ENCODE measurements at places on chromosomes 13 and 19.

- no peak for DNase-seq
These were observed 105.2 kb upstream of the SPACA7 start for GRCh38 chr13:112270951-112271350.

- no peak for DNase-seq
These were observed 90.4 kb downstream of the COL4A1 start for GRCh38 chr13:110216398-110217041.

DNA sequence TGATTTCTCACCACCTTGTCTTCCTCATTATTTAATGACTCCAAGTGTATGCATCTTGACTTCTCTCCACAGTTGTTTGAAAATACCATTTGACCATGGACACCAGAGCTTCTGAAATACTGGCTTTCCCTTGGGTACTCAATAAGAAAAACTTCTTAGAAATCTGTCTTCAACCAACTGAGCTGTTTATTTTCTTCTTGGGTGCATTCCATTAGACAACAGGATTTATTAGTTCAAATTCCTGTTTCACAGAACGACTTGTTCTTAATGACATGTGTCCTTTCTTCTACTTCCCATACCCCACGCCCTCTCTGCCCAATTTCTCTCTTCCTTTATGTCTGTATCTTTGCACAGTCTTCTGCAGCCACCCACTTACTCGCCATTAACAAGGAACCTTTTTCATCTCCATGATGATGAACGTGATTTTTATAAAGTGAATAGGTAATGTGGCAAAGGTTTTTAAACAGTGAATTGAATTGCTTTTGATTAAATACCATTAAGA is 11.3 kb upstream of the ITM2B start:
- DNase-seq, result no peak

- no peak for DNase-seq
These were observed 5.0 kb downstream of the RNF113B start for GRCh38 chr13:98171900-98172589.

GRCh38 chr13:19685437-19685836 is 52.0 kb downstream of the MPHOSPH8 start:
- DNase-seq, result no peak

GRCh38 chr19:2375353-2376121 is 15.5 kb downstream of the TMPRSS9 start:
- DNase-seq, result no peak

DNA sequence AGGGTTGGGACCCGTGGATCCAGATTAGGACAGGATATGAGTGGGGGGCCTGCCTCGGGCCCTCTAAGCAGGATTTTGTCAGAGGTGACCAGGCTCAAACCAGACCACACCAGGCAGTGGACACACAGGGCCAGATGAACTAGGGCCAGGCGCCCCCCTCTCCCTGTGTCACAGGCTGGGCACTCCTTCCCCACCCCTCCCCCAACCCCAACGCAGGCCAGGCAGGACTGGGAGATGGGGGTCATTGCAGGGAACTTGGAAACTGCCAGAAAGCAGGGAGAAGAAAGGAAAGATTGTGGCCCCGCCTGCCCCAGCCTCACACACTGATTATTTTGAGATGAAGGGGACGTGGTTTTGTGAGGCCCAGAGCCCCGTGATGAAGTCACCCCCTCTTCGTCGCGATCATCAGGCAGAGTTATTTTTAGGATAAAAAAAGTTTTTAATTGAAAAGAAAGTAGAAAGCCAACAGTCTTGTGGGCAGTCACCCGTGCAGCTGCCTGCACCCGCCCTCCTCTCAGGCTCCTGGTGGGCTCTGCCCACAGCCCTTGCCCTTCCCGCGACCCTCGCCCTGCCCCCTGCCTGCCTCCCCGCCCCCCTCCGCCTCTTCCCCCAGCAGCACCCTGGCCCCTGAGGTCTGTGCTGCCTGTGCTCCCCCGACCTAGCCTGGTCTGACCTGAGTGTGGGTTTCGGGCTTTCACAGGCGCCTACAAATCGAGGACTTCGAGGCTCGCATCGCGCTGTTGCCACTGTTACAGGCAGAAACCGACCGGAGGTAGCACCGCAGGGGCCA is 1.9 kb upstream of the YJEFN3 start:
- DNase-seq, result no peak

DNA sequence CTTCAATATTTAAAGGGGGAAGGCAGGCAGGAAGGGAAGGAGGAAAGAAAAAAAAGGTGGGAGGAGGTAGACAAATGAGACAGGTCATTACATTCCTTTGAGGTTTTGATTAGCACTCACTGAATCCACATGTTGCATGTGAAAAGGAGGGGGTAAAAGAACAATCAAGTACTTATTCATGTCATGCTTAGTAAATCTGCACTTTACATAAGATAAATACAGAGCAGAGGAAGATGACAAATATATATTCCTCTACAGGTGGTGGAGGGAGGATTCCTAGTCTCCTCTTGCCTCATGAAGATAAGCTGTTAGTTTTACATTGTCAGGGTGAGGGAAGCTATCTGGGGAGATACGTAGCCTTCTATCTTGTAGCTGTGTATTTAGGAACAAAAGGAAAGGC is 1645.4 kb upstream of the SPRY2 start:
- DNase-seq, result no peak

DNA sequence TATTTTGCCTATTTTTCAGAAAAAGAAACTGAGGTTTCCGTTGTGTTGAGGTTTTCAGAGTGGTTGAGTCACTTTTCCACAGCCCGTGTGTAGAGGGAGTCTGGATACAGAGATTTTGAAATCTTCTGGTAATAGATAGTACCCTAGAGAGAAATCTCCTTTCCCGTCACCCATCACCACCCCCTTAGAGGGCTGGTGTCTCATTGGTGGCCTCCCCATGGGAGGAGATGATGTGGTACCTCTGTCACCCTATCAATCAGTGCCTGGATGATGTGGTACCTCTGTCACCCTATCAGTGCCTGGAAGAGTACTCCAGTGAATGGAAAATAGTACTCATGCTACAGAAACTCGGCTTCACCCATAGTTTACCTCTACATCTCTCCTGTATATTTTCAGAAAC is 42.2 kb upstream of the SERP2 start:
- DNase-seq, result no peak

GRCh38 chr13:97325738-97326137 is 103.6 kb downstream of the MBNL2 start:
- DNase-seq, result no peak

GRCh38 chr19:15372470-15372869 is 7.1 kb downstream of the AKAP8 start:
- no peak for DNase-seq

- no peak for DNase-seq
These were observed 14.6 kb upstream of the CLC start for GRCh38 chr19:39752390-39752789.

DNA sequence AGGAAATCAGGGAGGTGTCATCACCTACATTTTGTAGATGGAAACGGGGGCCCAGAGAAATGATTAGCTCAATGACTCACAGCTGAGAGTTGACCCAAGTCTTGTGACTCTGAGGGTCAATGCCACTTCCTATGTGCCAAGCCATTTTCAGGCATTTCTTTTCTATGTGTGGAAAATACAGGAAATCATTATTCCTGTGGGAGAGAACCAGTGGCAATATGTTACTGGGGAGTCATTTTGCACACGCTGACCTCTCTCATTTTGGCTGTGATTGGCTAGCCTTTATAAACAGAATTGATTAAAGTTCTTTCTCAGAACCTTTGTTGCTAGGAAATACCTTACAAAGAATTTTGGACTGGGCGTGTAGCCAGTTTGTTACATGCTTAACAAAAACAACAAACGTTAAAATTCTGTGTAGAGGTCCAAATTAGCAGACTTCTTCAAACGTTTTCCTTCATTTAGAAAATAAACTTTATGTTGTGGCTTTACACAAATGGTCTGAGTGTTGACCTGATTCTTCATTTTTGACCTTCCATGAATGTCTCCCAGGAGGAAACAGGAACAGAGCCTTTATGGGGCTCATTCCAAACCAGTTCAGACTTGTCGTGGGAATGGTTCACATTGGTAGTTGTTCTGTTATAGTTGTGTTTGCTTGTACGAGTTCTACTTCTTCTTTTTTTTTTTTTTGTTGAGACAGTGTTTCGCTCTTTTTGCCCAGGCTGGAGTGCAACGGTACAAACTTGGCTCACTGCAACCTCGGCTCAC is 11.4 kb downstream of the PCCA start:
- no peak for DNase-seq

GRCh38 chr13:99124794-99125316 is 75.8 kb upstream of the UBAC2 start:
- DNase-seq, result peak; percentile 13

GRCh38 chr19:13024951-13025697 is 29.8 kb downstream of the NFIX start:
- no peak for DNase-seq

DNA sequence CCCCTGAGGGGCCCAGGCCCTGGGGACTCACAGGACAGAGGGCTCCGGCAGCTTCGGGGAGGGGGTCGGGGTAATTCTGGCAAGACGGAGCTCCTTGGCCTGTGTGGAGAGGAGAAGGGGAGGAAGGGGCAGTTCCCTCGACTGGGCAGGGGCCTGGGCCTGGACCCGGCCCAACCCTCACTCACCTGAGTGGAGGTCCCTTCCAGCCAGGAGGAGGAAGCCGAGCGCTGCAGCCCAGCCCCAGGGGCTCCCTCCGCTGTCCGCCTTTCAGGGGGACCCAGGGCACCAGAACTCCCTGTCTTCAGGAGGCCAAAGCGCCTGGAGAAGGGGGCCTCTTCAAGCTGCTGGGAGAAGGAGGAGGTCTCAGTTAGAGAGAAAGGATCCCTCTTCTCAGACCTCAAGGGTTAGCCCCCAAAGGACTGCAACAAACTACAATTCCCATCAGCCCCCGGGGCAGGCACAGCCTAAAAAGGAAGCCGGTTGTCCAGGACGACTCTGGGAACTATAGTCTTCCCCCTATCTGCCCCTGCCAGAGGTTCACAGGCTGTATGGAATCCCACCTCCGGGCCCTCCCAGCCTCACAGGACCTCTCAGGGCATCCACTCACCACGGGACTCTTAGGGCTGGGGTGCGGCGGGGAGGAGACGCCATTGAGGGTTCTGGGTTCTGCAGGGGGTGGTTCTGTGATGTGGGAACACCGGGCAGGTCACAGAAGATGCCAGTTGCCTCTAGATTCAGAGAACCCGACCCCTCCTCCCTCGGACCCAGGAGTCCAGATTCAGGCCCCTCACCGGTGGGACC is 19.8 kb downstream of the EPS8L1 start:
- no peak for DNase-seq

GRCh38 chr19:8319807-8320520 is 1.2 kb downstream of the NDUFA7 start:
- DNase-seq, result no peak

GRCh38 chr19:3350014-3350663 is 16.2 kb upstream of the NFIC start:
- DNase-seq, result no peak

- no peak for DNase-seq
These were observed 125.1 kb upstream of the SPATA13 start for GRCh38 chr13:24035411-24035810.

DNA sequence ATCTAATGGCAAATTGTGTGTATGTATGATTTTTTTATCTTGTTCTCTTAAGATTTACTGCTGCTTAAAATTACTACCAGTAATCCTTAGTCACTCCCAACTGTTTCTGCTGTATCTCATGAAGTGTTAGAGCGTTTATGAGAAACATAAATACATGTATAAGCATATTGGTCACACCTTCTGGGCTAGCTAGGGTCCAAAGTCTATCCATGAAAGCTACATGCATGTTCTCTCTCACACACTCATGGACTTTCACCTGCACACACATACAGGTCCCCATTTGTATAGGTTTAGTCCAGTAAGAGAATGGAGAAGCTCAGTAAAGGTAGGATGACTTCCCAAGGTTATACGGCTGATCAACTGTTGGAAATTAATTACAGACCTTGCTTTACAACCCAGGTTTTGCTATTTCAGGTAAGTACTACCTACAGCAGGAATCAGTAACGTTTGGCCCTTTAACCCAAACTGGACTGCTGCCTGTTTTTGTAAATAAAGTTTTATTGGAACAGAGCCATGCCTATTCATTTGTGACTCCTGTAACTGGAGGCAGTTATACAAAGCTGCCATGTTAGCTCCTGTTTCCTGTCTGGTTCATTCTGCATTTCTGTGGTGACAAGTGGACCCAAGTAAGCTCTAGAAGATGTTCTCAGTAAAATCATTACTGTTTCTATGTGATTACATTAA is 15.3 kb downstream of the METTL21C start:
- no peak for DNase-seq

DNA sequence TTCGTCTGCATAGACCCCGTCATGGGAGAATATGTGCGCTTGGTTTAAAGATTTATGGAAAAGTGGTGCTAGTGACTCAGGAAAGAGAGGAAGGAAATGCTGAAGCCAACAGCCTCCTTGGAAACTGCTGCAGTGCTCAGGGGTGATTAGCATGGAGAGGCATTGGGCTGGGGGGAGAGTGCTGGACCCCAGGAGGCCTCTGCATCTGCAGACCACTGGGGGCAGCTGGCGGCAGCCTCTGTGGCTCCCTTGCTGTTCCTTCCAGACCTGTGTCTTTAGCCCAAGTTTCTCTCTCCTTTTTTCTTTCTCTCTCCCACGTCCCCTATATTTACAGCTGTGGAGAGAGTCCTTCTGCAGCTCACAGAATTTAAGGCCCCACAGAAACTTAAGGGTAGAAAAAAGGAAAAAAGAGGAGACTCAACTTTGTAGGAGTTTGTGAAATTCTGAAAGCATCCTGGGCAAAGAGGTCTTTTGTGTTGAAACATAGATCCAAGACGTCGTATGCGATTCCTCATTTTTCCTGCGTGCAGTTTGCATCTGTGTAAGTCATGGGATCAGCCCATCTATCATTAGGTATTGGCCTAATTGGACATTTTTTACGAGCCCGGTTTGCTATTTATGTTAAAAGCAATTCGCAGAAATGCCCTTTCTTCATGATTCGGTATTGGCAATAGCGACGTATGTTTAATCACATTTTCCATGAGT is 116.2 kb upstream of the ZNF536 start:
- DNase-seq, result no peak

DNA sequence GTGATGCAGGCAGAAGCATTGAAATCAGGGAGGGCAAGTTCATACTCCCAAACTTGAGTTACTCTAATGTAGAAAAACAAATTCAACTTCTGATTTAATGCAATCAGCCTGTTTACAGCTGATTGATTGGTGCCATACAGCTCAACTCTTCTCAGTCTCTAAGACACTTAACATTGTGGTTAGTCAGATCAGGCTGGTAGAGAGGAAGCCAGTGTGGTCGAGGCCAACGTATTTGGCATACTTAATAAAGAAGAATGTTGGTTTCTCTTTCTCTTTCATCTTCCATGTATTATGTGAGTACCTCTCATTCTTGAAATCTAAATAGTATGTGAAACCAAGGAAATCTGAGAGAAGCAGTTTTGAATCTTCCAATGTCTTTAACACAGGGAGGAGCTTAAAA is 255.0 kb upstream of the SLITRK1 start:
- DNase-seq, result peak; percentile 80

GRCh38 chr19:47176627-47177090 is 46.0 kb downstream of the SAE1 start:
- DNase-seq, result peak; percentile 59

DNA sequence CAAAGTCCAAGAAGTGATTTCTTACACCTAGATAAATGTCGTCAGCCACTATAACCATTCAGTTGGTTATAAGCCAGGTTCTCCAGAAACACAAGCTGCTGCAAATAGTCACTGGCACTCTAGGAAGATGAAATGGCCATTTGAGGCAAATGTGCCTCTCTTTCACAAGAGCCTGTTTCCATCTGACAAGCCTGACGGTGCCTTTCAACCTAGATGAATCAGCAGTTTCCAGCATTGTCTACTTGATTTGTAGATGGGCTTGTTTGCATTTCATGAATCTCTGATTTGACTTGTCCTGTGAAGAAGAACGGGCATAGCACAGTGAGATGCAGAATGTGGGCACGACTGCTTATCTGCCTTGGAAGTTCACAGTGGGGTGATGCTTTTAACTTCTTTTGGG is 327.2 kb downstream of the LMO7 start:
- no peak for DNase-seq

- peak; percentile 74 for DNase-seq
These were observed 114.8 kb downstream of the LRCH1 start for GRCh38 chr13:46667687-46668281.
